ENCODE measurements at places on chromosomes 13 and 19. TPM values are rescaled to one million over a fixed set of nuclear protein-coding genes. Genes with fewer than 3 reads are reported as not detected.
A peak's percentile ranks its signal among the peaks of the same experiment; 100 is the strongest.

DNA sequence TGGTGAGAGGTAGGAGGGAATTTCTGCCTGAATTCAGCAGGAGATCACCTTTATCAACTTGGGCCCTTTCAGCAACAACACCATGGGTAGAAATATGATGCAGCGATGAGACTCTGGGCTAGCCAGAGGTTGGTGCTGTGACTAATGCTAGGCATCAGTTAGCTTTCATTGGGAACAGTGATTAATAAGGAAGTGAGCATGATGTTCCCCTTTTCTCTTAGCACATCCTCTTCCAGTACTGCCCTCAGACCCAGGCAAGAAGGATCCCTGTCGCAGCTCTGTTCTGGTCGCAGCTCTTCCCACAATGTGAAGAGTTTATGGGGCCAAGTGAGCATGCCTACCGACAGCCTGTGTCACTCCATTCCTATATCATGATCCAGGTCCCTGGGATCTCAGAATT is 100.5 kb downstream of the FLT1 start:
- no peak for DNase-seq

DNA sequence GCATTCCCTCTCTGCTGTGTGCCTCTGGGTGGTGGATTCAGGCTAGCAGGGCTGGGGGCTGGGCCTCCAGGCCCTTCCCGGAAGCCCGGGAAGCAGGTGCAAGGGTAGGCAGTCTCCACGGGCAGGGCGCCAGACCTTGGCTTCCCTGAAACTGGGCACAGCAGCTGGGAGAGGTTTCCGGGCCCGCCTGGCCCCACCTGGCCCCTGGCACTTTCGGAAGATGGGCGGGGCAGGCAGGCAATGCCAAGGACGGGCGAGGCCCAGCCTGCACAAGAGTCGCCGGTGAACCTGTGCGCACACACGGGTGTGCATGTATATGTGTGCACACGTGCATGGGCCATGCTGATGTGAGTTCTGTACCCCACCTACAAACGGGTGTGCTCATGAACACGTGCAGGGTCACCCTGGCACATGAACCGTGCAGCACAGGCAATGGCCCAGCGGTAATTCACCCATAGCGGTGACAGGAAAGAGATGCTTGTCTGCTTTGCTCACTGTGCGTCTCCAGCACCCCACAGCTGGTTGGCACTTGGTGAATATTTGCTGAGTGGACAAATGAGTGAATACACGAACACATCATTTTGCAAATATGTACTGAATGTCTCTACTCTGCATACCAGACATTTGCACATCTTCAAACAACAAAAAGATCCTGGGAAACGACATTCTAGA is 15.3 kb downstream of the GADD45B start:
- no peak for DNase-seq

GRCh38 chr19:14529254-14530004 is at the start of gene TECR:
Gene TECR (plus strand): TSS chr19:14529594. CDS start chr19:14529697, 103 bp downstream.
- peak; percentile 99 for DNase-seq

DNA sequence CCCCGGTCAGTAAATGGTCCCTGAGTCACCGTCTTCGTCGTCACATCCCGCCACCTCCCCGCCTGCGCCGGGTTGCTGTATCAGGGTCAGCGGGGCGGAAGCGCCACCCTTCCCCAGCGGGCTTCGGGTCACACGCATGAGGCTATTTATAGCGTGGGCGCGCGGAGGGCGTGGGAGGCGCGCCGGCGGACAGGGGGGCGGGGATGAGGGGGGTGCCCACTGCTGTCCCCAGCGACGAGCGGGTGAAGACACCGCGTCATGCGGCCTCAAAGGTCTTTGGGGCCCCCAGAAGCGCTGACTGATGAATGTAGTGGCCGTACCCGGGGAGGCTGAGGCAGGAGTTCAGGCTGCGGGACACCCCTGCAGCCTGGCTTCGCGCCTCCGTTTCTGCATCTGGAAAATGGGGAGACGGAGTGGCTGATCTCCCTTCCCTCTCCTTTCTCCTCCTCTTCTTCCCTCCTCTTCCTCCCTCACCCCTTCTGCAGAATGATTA is 7.9 kb downstream of the UNC13A start:
- no peak for DNase-seq

GRCh38 chr19:4359627-4360000 is 16.3 kb downstream of the MPND start:
- DNase-seq = no peak

- DNase-seq = no peak
Observed at GRCh38 chr19:21585281-21585890, 80.0 kb downstream of the ZNF429 start.

GRCh38 chr13:91167706-91168385 is 179.6 kb upstream of the MIR17HG start:
- DNase-seq = no peak

DNA sequence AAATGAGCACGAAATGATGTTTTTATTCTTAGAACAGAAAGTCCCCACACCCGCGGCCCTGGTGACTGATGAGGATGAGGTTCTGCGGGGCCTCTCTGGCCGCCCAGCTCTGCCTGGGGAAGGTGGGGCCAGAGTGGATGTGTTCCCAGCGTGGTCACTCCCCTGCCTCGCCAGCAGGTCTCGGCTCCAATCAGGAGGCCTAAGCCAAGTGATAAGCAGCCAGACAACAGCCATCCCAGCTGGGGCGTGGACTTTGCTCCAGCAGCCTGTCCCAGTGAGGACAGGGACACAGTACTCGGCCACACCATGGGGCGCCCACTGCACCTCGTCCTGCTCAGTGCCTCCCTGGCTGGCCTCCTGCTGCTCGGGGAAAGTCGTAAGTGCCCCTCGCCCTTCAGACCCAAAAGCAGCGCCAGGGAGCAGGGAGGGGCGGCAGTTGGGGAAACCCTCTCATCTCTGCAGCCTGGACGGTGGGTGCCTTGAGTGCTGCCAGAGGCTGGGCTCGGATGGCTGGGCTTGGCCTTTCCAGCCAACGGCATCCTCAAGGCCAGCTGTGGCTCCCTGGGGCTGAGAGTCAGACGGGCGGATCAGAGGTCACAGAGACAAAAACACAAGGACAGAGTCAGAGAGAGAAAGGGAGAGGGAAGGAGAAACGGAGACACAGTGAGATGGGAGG is at the start of gene F10:
Gene F10, plus strand, starts transcription at position 250 of the 676 bp plus-strand sequence. Its CDS starts 57 bp downstream, at position 307.
- DNase-seq = peak; percentile 58

- no peak for DNase-seq
Observed at GRCh38 chr19:44653977-44654774, 10.5 kb downstream of the PVR start.

GRCh38 chr19:10384580-10384979 is 4.2 kb upstream of the TYK2 start:
- DNase-seq = no peak

GRCh38 chr13:111219280-111219679 is 101.2 kb upstream of the TEX29 start:
- DNase-seq = no peak

DNA sequence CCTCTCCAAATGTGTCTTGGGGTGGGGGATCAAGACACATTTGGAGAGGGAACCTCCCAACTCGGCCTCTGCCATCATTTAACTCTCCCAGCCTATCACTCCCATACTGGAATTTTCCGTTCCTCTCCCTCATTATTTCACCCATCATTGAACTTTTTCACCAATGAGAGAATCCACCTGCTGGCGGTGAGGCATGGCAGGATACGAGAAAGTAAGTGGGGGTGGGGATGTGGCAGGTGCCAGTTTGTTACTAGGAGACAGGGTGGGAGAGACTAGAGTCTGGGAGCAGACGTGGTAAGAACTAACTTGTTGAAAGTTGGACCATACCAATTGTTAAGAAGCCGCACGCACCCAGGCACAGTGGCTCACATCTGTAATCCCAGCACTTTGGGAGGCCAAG is 6.9 kb downstream of the GIPR start:
- DNase-seq = no peak

DNA sequence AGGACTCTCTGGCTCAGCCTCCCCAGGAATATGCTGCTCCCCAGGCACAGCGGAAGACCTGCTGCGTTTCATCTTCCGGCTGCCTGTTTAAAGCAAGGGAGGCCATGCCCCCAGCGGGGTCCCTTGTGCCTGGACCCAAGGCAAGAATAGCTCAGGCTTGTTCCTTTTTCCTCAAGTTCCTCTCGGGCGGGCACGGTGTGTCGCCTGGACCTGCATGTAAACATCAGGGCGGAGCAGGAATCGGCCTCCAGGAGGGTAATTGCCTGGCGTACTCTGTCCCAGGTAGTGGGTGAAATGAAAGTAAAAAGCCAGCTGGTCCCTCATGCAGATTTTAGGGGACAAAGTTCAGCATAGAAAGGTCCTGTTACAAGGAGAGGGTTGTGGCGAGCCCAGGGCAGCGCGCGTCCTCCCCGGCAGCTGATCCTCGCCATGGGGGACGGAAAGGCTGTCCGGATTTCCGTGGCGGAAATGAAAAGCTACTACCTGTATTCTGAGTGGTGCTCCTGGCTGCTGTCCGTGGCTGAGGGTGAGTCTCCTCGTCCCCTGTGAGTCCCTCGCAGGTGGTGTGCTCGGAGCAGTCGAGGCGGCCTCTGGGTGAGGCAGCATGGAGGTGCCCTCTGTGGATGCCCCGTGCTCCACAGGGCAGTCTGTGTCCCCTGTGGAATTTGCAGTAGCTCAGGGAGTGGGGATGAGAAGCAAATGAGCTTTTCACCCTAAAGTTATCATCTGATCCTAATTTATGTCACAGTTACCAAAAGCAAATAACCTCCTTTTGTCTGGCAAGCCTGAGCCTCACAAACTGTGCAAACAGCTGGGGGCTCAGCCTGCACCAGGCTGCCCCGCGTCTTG is 16.2 kb downstream of the MCF2L start:
- DNase-seq = no peak

GRCh38 chr13:73521985-73522524 is 463.2 kb downstream of the KLF5 start:
- DNase-seq = no peak

- no peak for DNase-seq
Observed at GRCh38 chr13:98370806-98371515, 193.9 kb upstream of the RNF113B start.

DNA sequence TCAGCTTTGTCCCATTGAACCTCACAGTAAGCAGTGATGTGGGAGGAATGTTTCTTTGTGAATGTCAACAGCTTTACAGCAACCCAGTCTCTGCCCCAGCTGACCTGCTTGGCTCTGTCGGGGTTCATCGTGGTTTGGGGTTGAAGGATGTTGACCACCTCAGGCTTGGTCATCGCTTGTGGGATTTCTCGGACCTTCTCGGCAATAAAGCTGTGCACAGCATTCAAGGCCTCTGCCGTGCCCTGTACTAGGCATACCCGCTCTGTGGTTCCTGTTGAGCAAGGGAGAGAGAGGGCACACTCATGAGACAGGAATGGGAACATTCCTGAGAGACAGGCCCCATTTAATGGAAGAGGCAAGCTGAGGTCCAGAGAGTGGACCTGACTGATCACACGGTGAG is 20.0 kb downstream of the NOVA2 start:
- no peak for DNase-seq

DNA sequence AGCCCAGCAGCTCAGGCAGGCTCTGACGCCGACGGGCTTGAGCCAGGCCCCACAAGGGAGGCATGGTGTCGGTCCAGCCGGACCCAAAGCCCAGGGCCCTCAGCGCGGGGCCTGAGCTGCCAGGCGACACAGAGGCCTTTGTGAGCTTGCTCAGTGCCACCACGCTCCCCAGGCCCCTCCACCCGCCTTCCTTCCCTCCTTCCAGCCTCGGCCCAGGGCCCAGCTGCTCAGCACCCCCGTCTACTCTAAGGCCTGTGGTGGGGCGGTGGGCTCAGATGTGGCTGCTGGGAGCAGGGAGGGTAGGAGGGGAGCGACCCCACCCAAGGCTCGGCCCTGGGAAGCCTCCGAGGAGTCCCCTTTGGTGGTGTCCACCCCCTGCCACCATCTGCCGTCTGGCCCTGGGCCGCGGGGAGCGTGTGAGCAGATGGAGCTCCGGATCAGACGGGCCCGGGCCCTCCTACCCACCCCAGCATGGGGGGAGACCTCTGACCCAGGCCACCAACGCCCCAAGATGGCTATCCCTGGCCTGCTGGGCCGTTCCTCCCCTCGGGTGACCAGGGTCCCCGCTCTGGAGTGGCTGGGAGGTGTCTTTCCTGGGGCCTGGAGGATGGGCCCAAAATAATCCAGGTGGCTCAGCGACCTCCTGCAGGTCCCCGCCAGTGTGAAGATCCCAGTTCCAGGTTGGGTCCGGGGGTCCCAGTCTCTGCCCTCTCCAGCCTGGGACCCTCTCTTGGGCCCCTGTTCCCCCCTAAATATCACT is 7.8 kb downstream of the ZBTB7A start:
- no peak for DNase-seq

- DNase-seq = no peak
Observed at GRCh38 chr19:35665604-35666003, 713 bp upstream of the UPK1A start.

GRCh38 chr19:13794398-13794756 is 866 bp upstream of the ZSWIM4 start:
- DNase-seq = no peak

DNA sequence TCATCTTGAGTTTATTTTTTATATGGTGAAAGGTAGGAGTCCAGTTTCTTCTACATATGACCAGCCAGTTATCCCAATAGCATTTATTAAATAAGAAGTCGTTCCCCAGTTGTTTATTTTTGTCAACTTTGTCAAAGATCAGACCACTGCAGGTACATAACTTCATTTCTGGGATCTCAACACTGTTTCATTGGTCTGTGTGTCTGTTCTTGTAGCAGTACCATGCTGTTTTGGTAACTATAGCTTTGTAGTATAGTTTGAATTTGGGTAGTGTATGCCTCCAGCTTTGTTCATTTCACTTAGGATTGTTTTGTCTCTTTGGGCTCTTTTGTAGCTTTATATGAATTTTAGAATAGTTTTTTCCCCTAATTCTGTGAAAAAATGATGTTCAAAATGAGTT is 340.4 kb upstream of the PCDH20 start:
- no peak for DNase-seq

DNA sequence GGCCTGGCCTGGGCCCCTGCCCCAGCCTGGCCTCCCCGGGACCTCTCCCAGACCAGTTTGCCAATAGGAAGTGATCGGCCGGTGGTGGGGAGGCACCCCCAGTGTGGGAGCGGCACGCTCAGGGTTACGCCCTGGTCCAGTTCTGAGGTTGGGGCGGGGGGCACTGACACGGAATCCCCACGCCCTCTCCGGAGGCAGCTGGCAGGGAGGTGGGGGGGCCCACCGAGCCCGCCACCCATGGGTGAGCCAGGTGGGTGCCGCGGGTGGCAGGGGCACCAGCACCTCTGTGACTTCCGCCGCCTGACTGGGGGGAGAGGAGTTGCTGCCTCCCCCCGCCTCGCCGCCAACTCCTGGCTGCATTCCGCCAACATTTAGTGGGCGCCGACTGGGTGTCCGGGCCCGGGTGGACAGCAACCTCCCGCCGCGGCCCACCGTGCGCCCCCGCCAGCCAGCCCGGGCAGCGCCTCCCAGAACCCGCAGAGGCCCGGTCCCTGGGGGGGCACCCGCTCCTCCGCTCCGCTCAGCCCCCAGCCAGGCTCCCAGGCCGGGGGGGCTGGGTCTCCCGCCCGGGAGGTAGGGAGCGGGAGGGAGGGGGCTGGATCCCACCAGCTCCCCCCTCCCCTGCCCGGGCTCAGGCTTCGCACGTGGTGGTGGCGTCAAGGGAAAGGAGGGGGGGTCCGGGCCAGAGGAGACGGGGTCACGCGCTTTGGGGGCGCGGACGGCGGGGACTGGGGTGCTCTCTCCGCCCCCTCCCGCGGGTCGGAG is 2.0 kb downstream of the ZBTB7A start:
- DNase-seq = no peak

Gene PRKD2
- 40.0 TPM for polyA plus RNA-seq

Gene FAM124A
- polyA plus RNA-seq = 4.5 TPM

Gene ZNF17
- 12.6 TPM for polyA plus RNA-seq

Gene UBL5
- polyA plus RNA-seq = 295 TPM

Gene EXOC3L2
- 6.1 TPM for polyA plus RNA-seq

Gene ZNF177
- polyA plus RNA-seq = 14.0 TPM

Gene GDF15
- polyA plus RNA-seq = 2.2 TPM

Gene SLC6A16
- polyA plus RNA-seq = 2.5 TPM

Gene AMER2
- 0.43 TPM for polyA plus RNA-seq

Gene RGL3
- 76.9 TPM for polyA plus RNA-seq

Gene MAP3K10
- 17.4 TPM for polyA plus RNA-seq

Gene SLC8A2
- 0.26 TPM for polyA plus RNA-seq

Gene SPACA4
- 0.26 TPM for polyA plus RNA-seq
